Fibroblast of skin of left quadriceps (primary cell): ENCODE measurements at places on chromosomes 11 and 22.

- DNase-seq: peak; percentile 62
Measured at GRCh38 chr11:27183672-27184457, 143.2 kb downstream of the BBOX1 start.

DNA sequence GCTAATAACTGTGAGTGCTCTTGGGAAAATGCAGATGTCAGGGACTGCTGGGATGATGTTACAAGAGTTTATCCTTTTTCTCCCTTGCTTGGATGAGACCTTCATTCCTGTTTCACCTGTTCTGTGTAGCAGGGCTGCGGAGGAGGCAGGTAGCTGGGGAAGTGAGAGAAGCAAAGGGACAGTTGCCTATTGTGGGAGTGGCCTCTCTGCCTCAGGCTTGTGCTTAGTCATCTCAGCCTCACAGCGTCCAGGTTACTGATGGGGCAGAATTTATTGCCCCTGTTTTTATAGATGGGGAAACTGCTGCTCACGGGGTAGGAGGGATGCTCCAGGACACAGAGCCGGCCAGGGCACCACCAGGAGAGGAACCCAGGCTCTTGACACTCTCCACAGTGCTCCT lies 1.7 kb downstream of the STX3 start:
- no peak for DNase-seq

GRCh38 chr22:26576026-26576680 lies 13.8 kb downstream of the TPST2 start:
- DNase-seq: no peak

- DNase-seq: no peak
Measured at GRCh38 chr11:10038521-10039302, 255.3 kb downstream of the SBF2 start.

- DNase-seq: no peak
Measured at GRCh38 chr11:94457118-94458029, 36.3 kb downstream of the MRE11 start.

DNA sequence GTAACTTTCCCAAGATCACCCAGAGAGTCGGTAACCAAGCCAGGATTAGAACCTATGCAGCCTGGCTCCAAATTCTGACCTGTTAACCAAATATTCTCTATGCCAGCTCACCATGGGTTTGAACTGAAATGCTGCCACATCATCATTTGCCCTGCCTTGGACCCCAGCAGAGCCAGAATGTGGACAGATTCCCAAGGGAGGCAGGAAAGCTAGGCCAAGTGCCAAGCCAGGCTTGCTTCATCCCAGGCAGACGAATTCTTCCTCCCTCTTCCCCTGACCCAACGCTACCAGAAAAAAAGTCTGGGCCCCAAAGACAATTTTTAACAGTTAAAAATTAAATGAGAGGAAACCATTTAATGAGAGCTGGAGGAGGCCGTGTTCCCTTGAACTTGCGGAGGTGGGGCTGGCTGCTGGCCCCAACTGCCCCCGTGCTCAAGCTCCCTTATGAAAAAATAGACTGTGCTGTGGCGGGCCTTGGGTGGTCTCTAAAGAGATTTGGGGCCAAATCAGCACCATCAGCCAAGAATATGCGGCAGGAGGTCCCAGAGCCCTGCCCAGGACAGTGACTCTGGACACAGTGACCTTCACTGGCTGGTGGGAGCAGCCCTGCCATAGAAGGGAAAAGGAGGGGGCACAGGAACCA lies 184.1 kb upstream of the SYT13 start:
- no peak for DNase-seq

DNA sequence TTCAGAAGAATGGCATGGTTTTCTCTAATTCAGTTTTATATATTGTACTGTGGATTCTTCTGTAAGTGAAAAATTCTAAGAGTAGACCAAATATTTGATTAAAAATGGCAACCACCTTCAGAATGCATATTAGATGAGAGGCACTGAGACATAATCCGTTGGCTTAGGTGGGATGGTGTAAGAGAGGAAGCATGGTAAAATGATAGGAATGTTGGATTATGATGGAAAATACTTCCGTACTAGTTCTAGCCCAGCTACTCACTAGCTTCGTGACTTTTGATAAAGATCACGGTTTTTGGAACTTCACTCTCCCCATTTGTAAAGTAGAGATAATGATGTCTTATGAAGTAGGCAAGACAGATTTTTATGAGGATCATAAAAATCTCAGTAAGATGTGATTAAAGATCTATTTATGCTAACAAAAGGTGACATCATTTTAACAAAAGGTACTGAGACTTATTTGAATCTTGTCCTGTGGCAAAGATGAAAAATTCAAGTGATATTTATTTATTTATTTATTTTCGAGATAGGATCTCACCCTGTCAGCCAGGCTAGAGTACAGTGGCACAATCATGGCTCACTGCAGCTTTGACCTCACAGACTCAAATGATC lies 37.5 kb downstream of the UVRAG start:
- DNase-seq: no peak

- DNase-seq: no peak
Measured at GRCh38 chr11:110833033-110833484, 120.8 kb upstream of the ARHGAP20 start.

DNA sequence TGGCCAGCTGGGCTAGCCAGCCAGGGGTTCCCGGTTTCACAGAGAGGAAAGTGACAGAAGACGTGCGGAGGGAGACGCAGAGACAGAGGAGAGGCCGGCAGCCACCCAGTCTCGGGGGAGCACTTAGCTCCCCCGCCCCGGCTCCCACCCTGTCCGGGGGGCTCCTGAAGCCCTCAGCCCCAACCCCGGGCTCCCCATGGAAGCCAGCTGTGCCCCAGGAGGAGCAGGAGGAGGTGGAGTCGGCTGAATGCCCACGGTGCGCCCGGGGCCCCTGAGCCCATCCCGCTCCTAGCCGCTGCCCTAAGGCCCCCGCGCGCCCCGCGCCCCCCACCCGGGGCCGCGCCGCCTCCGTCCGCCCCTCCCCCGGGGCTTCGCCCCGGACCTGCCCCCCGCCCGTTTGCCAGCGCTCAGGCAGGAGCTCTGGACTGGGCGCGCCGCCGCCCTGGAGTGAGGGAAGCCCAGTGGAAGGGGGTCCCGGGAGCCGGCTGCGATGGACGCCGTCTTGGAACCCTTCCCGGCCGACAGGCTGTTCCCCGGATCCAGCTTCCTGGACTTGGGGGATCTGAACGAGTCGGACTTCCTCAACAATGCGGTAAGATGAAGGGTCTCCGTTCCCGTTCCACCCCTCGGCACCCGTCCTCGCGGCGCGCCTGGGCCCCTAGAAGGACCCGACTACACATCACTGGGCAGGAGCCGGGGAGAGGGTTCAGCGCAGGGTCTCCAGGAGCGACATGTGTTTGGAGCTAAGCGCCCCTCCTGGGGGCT lies at the start of gene CREB3L1:
TSS of gene CREB3L1 (plus strand) at position 41 of the 765 bp plus-strand sequence. CDS start at position 491, 450 bp downstream.
- no peak for DNase-seq

DNA sequence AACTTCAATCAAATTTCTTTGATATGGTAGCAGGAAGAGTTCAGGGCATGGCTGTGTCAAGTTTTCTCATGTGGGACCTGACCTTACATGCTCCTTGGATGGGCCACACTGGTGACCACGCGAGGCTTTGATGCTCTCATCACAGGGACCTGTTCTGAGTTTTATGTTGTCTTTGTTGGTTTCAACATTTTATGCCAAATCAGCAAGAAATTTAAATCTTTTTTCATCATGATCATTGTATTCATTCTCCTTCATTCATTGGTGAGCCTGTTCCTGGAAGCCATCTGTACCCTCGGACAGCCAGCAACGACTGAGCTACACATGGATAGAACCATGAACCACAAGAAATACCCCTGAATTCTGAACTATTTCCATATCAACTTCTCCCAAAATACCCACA lies 10.5 kb upstream of the NFAM1 start:
- DNase-seq: no peak

- peak; percentile 29 for DNase-seq
Measured at GRCh38 chr11:61887839-61888494, 3.4 kb downstream of the FADS3 start.

DNA sequence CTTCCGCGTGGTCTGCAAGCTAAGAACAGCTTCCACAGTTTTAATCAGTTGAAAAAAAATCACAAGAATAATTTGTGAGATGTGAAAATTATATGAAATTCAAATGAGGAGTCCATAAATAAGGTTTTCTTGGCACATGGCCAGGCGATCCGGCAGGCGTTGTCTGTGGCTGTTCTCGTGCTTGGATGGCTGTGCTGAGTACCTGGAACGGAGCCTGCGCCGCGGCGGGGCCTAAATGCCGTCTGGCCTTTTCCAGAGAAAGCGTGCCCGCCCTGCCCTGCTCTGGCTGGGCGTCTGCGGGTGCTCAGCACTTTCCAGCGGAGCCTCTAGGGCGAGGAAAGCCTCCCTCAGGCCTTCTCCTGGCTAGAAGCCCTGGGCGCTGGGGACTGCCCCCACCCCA lies 41.8 kb downstream of the OSBPL5 start:
- DNase-seq: no peak

GRCh38 chr11:121463689-121464335 lies 11.0 kb upstream of the SORL1-AS1 start:
- no peak for DNase-seq

- DNase-seq: no peak
Measured at GRCh38 chr22:36641902-36642640, 61.5 kb downstream of the CACNG2 start.

- DNase-seq: no peak
Measured at GRCh38 chr11:18324381-18324780, 2.0 kb downstream of the GTF2H1 start.

- DNase-seq: no peak
Measured at GRCh38 chr11:30987819-30988218, 381.7 kb downstream of the DCDC1 start.

GRCh38 chr11:107606141-107606540 lies 15.2 kb downstream of the ELMOD1 start:
- no peak for DNase-seq

- no peak for DNase-seq
Measured at GRCh38 chr11:123363556-123363955, 66.5 kb upstream of the GRAMD1B start.

DNA sequence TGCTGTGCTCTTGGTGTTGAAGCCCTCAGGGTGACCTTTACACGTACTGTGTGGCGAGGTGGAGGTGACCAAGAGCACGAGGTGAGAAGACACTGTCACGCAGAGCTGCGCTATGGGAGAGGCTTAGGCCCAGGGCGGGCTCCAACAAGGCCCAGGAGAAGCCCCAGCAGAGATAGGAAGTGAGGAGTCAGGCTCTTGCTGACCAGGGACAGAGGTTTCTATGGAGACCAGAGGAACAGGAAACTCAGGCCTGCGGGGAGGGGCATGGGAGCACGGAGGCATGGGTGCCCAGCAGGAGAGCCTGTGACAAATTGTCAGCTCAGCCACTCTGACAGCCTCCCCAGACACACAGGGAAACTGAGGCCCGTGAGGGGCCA lies 15.8 kb downstream of the DGKZ start:
- no peak for DNase-seq

GRCh38 chr11:112368381-112368780 lies 107.7 kb upstream of the PLET1 start:
- DNase-seq: no peak

DNA sequence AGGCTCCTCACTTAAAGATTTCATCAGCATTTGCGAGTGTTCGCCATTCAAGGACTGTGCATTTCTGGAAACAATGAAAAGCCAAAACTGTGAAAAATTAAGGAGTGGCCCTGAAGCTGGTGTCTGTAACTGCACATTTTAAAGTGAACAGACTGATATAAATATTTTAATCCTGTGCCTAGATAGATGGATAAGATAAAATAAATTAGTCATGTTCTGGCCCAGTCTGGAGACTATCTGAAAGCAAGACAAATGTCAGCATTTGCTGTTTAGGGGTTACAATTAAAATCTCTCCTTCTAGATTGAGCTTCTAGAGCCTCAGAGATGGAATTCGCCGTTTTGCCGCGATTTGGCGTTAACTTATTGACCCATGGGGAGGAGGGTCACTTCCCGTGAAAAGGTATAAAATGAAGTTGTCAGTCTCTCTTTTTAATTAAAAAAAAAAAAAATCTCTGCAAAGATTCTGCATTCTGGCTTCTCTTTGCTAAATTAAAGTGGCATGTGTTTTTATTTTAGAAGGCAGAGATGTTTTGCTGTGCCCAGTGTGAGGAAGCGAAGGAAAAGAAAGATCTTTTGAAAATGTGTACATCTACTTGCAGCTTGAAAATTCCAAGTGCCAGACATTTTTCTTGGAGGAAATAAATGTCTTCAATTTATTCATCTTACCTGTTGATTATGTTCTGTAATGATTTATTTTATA lies 79.7 kb upstream of the WNT7B start:
- no peak for DNase-seq

DNA sequence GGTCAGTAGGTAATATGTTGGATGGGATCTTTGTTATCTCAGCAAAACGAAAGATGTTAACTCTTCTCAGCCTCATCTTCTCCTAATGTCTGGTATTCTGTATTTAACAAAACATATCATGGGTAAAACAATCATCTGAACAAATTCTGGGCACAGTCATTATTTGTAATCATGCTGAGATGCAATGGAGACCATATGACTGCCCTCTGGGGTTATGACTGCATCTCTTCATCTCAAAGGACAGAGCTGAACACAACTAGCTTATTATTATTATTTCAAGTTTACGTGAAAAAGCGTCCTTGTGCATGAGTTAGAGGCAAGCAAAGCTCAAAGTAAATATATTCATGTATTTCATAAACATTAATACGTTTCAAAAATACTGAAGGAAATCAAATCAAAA lies 29.7 kb upstream of the PSMA1 start:
- no peak for DNase-seq

GRCh38 chr11:94821439-94821838 lies 53.3 kb downstream of the AMOTL1 start:
- DNase-seq: no peak

- no peak for DNase-seq
Measured at GRCh38 chr11:46719048-46719542, at the start of gene F2. Gene F2 (plus strand): TSS chr11:46719213. CDS start chr11:46719236, 23 bp downstream.

GRCh38 chr11:41256041-41256440 lies 203.4 kb downstream of the LRRC4C start:
- DNase-seq: no peak

DNA sequence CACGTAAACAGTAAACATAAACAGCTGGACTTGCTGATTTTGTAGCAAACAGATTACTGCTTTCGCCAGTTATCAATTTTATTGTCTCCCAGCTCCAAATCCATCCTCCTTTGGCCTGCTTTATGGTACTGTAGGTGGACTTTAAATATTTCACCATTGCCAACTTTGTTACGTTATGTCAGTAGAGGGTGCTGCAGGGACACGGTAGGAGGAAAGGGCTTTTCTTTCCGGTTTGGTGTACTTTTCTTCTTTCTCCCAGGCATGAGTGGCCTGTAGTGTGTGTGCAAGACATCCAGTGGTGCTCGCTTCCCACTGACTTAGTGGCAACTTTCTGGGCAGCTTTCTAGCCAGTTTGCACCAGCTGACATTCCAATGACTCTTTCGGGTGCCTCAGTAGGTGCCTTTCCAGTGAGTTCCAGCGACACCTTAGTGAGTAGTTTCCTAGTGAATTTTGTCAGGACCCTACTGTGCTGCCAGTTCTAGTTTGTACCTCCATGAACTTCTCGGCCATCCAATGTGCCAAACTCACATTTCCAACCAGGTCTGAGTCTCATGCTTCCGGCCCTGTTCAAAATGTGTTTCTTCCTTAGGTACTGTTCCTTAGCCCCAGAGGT lies 267.6 kb upstream of the TENM4 start:
- peak; percentile 20 for DNase-seq

GRCh38 chr11:60059521-60060240 lies 3.2 kb downstream of the MS4A3 start:
- DNase-seq: no peak

GRCh38 chr11:19079643-19080440 lies 19.3 kb upstream of the MRGPRX2 start:
- peak; percentile 88 for DNase-seq
